ENCODE measurements at places on chromosomes 1 and 21. TPM values are rescaled to one million over a fixed set of nuclear protein-coding genes. Genes with fewer than 3 reads are reported as not detected.
A peak's percentile ranks its signal among the peaks of the same experiment; 100 is the strongest.

DNA sequence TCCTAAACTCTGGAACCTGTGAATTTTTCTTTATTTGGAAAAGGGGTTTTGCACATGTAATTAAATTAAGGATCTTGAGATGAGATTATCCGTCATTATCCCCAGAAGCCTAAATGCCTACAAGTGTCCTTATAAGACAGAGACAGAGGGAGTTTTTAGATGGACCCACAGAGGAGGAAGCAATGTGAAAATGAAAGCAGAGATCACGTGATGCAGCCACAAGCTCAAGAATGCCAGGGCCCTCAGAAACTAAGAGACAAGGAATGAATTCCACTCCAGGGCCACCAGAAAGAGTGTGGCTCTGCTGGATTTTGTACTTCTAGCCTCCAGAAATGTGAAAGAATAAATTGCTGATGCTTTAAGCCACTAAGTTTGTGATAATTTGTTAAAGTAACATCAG, 183.6 kb upstream of the UBE2U start:
- H3K4me3 ChIP-seq = peak overlapping the region; percentile 4
- H3K36me3 ChIP-seq = no peaks in the 10 kb centered on the region
- no peak for DNase-seq
- no peak overlapping the region for H3K27ac ChIP-seq
- no peaks in the 10 kb centered on the region for H3K27me3 ChIP-seq

DNA sequence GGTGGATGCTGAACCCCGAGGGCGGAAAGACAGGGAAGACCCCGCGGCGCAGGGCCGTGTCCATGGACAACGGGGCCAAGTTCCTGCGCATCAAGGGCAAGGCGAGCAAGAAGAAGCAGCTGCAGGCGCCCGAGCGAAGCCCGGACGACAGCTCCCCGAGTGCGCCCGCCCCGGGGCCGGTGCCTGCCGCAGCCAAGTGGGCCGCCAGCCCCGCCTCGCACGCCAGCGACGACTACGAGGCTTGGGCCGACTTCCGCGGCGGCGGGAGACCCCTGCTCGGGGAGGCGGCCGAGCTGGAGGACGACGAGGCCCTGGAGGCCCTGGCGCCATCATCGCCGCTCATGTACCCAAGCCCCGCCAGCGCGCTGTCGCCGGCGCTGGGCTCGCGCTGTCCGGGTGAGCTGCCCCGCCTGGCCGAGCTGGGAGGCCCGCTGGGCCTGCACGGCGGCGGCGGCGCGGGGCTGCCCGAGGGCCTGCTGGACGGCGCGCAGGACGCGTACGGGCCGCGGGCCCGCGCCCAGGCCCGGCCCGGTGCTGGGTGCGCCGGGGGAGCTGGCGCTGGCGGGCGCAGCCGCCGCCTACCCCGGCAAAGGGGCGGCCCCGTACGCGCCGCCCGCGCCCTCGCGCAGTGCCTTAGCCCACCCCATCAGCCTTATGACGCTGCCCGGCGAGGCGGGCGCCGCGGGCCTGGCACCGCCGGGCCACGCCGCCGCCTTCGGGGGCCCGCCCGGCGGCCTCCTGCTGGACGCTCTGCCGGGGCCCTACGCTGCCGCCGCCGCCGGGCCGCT, 20.7 kb downstream of the FOXO6 start:
- peak; percentile 65 for DNase-seq
- peak overlapping the region; percentile 68 for H3K4me3 ChIP-seq
- peak overlapping the region; percentile 78 for H3K27ac ChIP-seq
- peaks cover 37% of the 10 kb centered on the region for H3K4me1 ChIP-seq

- H3K4me3 ChIP-seq = no peak overlapping the region
- peak overlapping the region; percentile 28 for H3K27ac ChIP-seq
- no peaks in the 10 kb centered on the region for H3K4me1 ChIP-seq
- DNase-seq = no peak
These were observed 40.0 kb upstream of the IKBKE start for GRCh38 chr1:206430031-206430983.

- peaks cover 5% of the 10 kb centered on the region for H3K4me1 ChIP-seq
- DNase-seq = no peak
- H3K27ac ChIP-seq = no peak overlapping the region
- H3K27me3 ChIP-seq = no peaks in the 10 kb centered on the region
- no peak overlapping the region for H3K4me3 ChIP-seq
- no peaks in the 10 kb centered on the region for H3K36me3 ChIP-seq
These were observed 15.2 kb downstream of the WLS start for GRCh38 chr1:68217060-68217554.

DNA sequence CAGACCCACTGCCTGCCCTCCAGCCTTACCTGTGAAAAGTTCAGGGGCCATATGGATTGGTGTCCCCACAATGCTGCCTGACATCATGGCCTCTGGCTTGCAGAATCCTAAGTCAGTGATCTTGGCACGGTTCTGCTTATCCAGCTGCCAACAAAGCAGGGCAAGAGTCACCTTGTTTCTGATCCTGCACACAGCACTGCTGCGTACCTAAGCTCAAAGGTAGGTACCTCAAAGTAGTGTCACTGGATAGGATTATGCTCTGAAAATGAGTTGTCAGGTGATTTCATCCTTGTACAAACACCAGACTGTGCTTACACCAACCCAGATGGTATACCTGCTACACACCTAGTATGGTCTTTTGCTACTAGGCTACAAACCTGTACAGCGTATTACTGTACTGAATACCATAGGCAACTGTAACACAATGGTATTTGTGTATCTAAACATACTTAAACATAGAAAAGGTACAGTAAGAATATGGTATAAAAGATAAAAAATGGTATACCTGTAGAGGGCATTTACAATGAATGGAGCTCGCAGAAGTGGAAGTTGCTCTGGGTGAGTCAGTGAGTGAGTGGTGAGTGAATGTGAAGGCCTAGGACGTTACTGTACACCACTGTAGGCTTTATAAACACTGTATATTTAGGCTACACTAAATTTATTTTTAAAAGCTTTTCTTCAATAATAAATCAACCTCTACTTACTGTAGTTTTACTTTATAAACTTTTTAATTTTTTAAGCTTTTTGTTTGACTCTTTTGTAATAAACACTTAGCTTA, 29.1 kb upstream of the RBBP5 start:
- no peaks in the 10 kb centered on the region for H3K27me3 ChIP-seq
- no peak for DNase-seq
- no peak overlapping the region for H3K27ac ChIP-seq
- no peak overlapping the region for H3K4me3 ChIP-seq
- H3K36me3 ChIP-seq = peaks cover 98% of the 10 kb centered on the region

GRCh38 chr1:152110365-152110859, 4.8 kb downstream of the TCHH start:
- peak overlapping the region; percentile 57 for H3K4me3 ChIP-seq
- H3K36me3 ChIP-seq = no peaks in the 10 kb centered on the region

- no peaks in the 10 kb centered on the region for H3K36me3 ChIP-seq
- H3K27ac ChIP-seq = no peak overlapping the region
- DNase-seq = peak; percentile 58
These were observed 3.2 kb downstream of the MYBPH start for GRCh38 chr1:203172184-203173010.

- DNase-seq = no peak
- H3K27me3 ChIP-seq = no peaks in the 10 kb centered on the region
- no peaks in the 10 kb centered on the region for H3K36me3 ChIP-seq
- H3K4me1 ChIP-seq = no peaks in the 10 kb centered on the region
- no peak overlapping the region for H3K4me3 ChIP-seq
These were observed 30.5 kb upstream of the DNAH14 start for GRCh38 chr1:224898937-224899336.

DNA sequence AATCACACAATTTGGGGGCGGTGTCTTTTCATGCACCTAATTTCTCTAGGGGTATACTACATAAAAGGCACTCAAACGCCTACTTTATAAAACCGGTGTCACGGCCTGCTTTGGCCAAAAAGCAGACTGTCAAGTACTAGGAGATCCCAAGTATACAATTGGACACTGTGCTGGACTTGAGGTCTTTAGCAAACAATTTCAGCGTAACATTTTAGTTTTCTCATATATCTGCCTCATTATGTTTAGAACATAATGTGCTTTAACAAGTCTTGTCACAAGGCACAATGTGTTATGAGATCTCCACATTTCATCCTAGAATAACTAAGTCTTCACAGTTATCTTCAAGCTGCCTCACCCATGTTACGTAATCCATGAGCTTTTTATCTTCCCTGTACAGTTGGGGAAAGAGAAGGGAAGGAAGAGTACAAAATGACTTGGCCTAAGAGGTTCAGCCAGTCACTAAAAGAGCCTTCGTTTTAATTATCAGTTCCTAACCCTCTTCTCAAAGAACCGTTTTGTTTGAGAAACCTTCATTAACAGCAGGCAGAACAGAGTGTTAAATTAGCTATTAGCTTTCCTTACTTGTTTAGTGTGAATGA, 1.7 kb downstream of the SSX2IP start:
- H3K36me3 ChIP-seq = no peaks in the 10 kb centered on the region
- no peak for DNase-seq
- peak overlapping the region; percentile 91 for H3K4me3 ChIP-seq
- H3K4me1 ChIP-seq = peaks cover 19% of the 10 kb centered on the region

- no peak for DNase-seq
- no peak overlapping the region for H3K27ac ChIP-seq
- no peaks in the 10 kb centered on the region for H3K27me3 ChIP-seq
These were observed 54.7 kb upstream of the ZRANB2 start for GRCh38 chr1:71135571-71135970.

DNA sequence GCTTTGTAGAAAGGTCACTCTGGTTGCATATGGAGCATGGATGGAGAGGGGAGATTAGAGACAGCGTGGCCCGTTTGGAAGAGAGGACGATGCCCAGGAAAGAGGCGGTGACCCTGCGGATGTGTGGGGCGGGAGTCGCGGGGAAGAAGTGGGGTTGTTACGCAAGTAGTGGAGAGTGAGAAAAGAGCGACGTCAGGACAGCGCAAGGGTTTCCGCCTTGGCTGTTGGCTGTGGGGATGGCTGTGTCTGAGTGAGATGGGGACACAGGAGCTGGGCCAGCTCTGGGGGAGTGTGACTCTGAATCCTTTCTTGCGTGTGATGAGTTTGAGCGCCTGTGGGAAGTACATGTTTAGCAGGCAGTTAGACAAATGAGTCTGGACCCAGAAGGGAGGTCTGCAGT, 3.8 kb downstream of the B4GALT2 start:
- DNase-seq = no peak
- no peak overlapping the region for H3K27ac ChIP-seq
- H3K36me3 ChIP-seq = peaks cover 9% of the 10 kb centered on the region
- H3K4me3 ChIP-seq = no peak overlapping the region

GRCh38 chr1:190667914-190668313, 190.2 kb upstream of the BRINP3 start:
- H3K4me1 ChIP-seq = no peaks in the 10 kb centered on the region
- no peak overlapping the region for H3K27ac ChIP-seq
- H3K4me3 ChIP-seq = no peak overlapping the region
- DNase-seq = no peak
- H3K27me3 ChIP-seq = no peaks in the 10 kb centered on the region

DNA sequence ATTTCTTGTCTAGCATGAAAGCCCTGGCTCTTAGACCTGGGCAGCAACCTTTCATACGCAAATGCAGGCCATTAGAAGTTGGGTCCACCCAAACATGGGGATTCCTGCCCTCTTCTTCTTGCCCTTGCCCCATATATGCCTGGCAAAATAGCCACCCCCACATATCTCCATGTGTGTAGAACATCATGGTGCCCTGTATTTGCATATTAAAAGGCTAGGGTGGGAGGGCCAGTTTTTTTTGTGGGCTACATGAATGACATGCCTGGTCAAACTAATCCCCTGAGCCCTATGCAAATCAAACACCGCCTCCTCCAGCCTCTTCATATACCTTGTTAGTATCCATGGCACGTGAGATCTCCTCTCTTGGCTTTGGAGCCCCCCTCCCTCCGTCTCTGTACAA, 24.7 kb downstream of the MFSD2A start:
- H3K4me3 ChIP-seq = no peak overlapping the region
- H3K27ac ChIP-seq = no peak overlapping the region
- H3K4me1 ChIP-seq = no peaks in the 10 kb centered on the region
- DNase-seq = no peak

The NFIA gene
- 99.4 TPM for total RNA-seq

The RNU5D-1 gene
- total RNA-seq = not detected

The CYP4A11 gene
- total RNA-seq = not detected

The FCRLA gene
- total RNA-seq = not detected

The CRYBG2 gene
- not detected for total RNA-seq

The GREM2 gene
- total RNA-seq = 0.66 TPM
